Left ventricle myocardium inferior (tissue), 1 donor: ENCODE measurements at places on chromosomes 11 and 22. TPM values are rescaled to one million over a fixed set of nuclear protein-coding genes. Genes with fewer than 3 reads are reported as not detected.

MMP7 gene
- not detected for total RNA-seq

DNA sequence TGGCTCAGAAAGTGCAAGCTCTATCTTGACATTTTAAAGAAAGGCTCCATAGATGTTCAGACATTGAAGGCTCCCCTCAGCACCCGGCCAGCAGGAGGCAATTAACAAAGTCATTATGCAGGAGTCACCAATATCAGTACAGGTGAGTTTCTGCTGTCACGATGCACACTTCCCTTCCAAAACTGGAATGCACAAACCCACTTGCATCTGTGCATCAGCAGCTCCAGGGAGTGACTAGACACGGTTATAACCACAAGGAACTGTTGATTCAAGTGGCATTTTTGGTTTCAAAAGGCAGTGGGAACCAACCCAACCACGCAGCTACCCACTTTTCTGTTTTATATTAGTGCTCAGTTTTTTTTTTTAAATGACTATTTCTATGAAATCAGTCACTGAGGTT lies 293.9 kb upstream of the NARS2 start:
- no peak overlapping the region for H3K4me3 ChIP-seq
- no peaks in the 10 kb centered on the region for H3K36me3 ChIP-seq
- H3K4me1 ChIP-seq = no peaks in the 10 kb centered on the region
- no peak for DNase-seq
- no peak overlapping the region for H3K27ac ChIP-seq

TPCN2 gene
- total RNA-seq = 9.2 TPM

FAM180B gene
- 0.22 TPM for total RNA-seq

GRCh38 chr11:35257281-35257680 lies 118.3 kb downstream of the CD44 start:
- H3K36me3 ChIP-seq = no peaks in the 10 kb centered on the region
- peaks cover 6% of the 10 kb centered on the region for H3K4me1 ChIP-seq
- no peak overlapping the region for H3K4me3 ChIP-seq
- no peak overlapping the region for H3K27ac ChIP-seq
- no peaks in the 10 kb centered on the region for H3K27me3 ChIP-seq

GRCh38 chr11:112878033-112878601 lies 83.1 kb upstream of the NCAM1 start:
- no peak overlapping the region for H3K4me3 ChIP-seq
- DNase-seq = no peak
- H3K36me3 ChIP-seq = no peaks in the 10 kb centered on the region
- H3K27ac ChIP-seq = no peak overlapping the region
- no peaks in the 10 kb centered on the region for H3K27me3 ChIP-seq

GRCh38 chr11:34926831-34927132 lies 10.4 kb downstream of the PDHX start:
- no peak overlapping the region for H3K4me3 ChIP-seq
- H3K27ac ChIP-seq = no peak overlapping the region
- peaks cover 72% of the 10 kb centered on the region for H3K4me1 ChIP-seq

CHRDL2 gene
- 6.5 TPM for total RNA-seq

OR52M1 gene
- total RNA-seq = not detected

- no peak overlapping the region for H3K4me3 ChIP-seq
- DNase-seq = no peak
- no peaks in the 10 kb centered on the region for H3K36me3 ChIP-seq
These were observed 121.1 kb downstream of the NXPE2 start for GRCh38 chr11:114799476-114799875.

GRCh38 chr22:49297286-49297870 lies 530.3 kb downstream of the BRD1 start:
- H3K4me3 ChIP-seq = no peak overlapping the region
- H3K4me1 ChIP-seq = no peaks in the 10 kb centered on the region
- no peaks in the 10 kb centered on the region for H3K36me3 ChIP-seq
- peaks cover 45% of the 10 kb centered on the region for H3K27me3 ChIP-seq

DNA sequence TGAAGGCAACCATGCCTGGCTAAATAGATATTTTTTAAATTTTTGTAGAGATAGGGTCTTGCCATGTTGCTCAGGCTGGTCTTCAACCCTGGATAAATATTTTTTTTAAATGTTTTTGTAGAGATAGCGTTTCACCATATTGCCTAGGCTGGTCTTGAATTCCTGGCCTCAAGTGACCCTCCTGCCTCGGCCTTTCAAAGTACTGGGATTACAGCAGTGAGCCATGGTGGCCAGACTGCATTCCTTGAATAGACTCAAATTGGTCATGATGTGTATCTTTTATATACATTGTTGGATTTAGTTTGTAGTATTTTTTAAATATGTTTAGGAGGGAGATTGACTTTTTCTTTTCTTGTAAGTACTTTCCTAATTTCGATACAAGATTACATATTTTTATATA lies 325.7 kb upstream of the C11orf87 start:
- no peak overlapping the region for H3K27ac ChIP-seq
- H3K27me3 ChIP-seq = no peaks in the 10 kb centered on the region
- no peaks in the 10 kb centered on the region for H3K4me1 ChIP-seq
- no peak for DNase-seq
- no peak overlapping the region for H3K4me3 ChIP-seq

APLNR gene
- total RNA-seq = 8.5 TPM

- H3K4me3 ChIP-seq = no peak overlapping the region
- H3K4me1 ChIP-seq = peaks cover 31% of the 10 kb centered on the region
- H3K27ac ChIP-seq = no peak overlapping the region
- no peak for DNase-seq
- peaks cover 7% of the 10 kb centered on the region for H3K36me3 ChIP-seq
These were observed 3.8 kb upstream of the WNT7B start for GRCh38 chr22:45980761-45981160.

OR52N5 gene
- not detected for total RNA-seq

DNA sequence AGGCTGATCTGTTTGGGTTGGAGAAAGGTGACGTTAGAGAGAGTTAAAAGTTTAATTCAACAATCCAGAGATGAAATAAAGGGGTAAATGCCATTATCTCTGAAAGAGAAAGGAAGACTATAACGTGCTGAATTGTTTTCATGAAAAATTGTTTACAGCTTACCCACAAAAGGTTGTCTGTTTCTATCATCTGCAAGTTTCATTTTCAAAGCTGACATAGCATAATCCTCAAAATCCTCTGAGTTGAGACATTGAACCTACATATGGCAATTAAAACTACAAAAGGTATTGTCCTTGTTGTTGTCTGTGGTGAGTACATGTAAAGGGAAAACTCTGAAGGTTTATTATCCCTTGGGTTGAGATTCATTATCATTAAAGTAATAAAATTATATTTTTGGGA lies 569.9 kb downstream of the LUZP2 start:
- H3K4me1 ChIP-seq = no peaks in the 10 kb centered on the region
- H3K36me3 ChIP-seq = no peaks in the 10 kb centered on the region
- no peak overlapping the region for H3K27ac ChIP-seq
- H3K4me3 ChIP-seq = no peak overlapping the region
- no peaks in the 10 kb centered on the region for H3K27me3 ChIP-seq

DNA sequence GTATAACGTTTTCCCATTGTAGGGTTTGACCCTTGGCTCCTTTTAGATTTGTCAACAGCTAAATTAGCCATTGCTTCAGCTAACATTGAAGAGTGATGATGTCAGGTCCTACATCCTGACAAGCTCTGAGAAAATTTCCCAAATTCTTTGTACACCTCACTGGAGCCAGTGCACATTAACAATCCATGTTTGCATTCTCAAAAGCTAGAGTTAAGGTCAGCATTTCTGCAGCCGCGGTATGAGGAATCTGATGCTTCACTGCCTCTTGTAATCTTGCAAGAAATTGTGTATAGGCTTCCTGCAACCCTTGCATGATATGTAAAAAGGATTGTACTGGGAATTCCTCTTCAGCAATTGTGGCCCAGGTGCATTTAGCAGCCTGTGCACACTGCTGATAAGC lies 33.1 kb upstream of the NCAM1 start:
- H3K4me3 ChIP-seq = no peak overlapping the region
- H3K4me1 ChIP-seq = peaks cover 8% of the 10 kb centered on the region
- no peak for DNase-seq
- no peak overlapping the region for H3K27ac ChIP-seq
- H3K27me3 ChIP-seq = no peaks in the 10 kb centered on the region

ARHGAP8 gene
- total RNA-seq = not detected

DNA sequence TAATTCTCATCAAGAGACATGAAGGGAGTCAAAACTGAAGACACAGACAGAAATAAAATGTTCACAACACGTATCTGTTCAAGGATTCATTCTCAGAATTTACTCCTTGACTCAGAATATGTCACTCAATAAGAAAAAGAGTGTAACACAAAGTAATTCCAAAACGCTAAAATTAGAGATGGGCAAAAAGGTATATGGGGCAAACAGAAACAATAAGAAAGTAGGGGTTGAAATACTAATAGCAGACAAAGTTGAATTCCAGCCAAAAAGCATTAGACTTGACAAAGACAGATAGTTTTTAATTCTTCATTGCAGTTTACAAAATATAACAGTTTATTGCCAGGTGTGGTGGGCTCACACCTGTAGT lies 26.7 kb downstream of the GNB1L start:
- DNase-seq = no peak
- H3K4me1 ChIP-seq = no peaks in the 10 kb centered on the region
- no peaks in the 10 kb centered on the region for H3K27me3 ChIP-seq

DNA sequence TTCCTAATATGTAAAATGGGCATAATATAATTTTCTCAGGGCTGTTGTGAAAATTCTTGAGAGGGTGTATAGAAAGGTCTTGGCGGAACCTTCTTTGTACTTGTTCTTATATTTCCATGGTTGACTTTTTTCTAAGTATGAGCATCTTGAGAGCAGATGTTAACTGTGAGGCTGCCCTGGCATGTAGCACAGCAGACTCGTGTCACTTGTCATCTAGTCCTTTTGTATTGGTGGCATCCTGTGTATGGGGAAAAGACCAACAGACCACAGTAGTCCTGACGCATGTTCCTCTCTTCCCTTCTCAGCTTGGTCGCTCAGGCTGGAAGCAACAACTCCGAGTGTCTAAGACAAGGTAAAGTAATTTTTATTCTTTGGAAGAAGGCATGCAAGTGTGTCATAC lies 153.8 kb upstream of the ZBED5 start:
- H3K27ac ChIP-seq = no peak overlapping the region
- H3K36me3 ChIP-seq = no peaks in the 10 kb centered on the region
- H3K4me1 ChIP-seq = peaks cover 9% of the 10 kb centered on the region
- no peak overlapping the region for H3K4me3 ChIP-seq
- no peaks in the 10 kb centered on the region for H3K27me3 ChIP-seq
- no peak for DNase-seq

GRCh38 chr11:116366980-116367645 lies 405.7 kb downstream of the BUD13 start:
- DNase-seq = no peak
- peaks cover 71% of the 10 kb centered on the region for H3K27me3 ChIP-seq

DNA sequence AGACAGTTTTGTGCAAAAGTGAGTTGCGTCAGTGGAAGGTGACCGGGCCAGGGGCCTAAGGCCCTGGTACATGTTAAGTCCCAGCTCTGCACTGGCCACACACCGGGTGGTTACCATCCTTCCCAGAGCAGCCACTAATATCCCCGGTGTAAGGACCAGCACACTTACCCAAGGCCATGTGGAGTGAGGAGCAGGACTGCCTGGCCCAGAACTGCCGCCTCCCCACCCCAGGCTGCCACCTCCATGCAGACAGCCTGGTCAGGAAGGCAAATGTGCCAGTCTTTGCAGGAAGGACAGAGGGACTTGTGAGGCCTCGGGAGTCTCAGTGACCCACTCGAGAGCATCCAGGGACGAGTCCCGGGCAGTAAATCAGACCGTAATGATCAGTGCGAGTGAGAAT lies 102.9 kb downstream of the MORC2 start:
- H3K36me3 ChIP-seq = no peaks in the 10 kb centered on the region
- no peak for DNase-seq
- no peak overlapping the region for H3K27ac ChIP-seq
- no peak overlapping the region for H3K4me3 ChIP-seq

DNA sequence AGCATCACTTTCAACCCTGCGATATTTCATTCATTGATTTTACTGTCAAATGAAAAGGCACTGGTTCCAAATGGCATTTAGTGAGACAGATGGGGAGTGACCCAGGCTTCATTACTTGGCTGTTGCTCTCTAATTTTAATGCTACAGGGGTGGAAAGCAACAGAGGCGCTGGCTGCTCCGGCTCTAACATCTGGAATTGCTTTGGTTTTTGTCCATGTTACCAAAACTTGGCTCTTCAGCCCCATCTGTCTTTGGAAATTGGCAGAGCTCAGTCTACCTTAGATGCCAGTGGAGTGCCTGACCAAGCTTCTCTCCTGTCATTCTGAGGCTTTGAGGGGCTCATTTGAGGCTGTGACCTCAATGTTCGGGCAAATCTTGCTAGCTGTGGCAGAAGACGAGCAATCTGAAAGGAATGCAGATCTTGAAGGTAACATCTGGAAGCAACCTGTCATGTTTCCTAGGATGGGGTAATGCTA lies 409.5 kb upstream of the SYN3 start:
- no peak for DNase-seq
- no peaks in the 10 kb centered on the region for H3K27me3 ChIP-seq
- peak overlapping the region; percentile 20 for H3K27ac ChIP-seq
- no peak overlapping the region for H3K4me3 ChIP-seq
- peaks cover 49% of the 10 kb centered on the region for H3K4me1 ChIP-seq

- peak; percentile 17 for DNase-seq
- peaks cover 31% of the 10 kb centered on the region for H3K36me3 ChIP-seq
- H3K27ac ChIP-seq = peak overlapping the region; percentile 99
- no peak overlapping the region for H3K4me3 ChIP-seq
- H3K27me3 ChIP-seq = no peaks in the 10 kb centered on the region
- peaks cover 95% of the 10 kb centered on the region for H3K4me1 ChIP-seq
These were observed 4.8 kb downstream of the PIM3 start for GRCh38 chr22:49965091-49966040.

GRCh38 chr11:47469361-47470179 lies 20.6 kb upstream of the RAPSN start:
- peaks cover 49% of the 10 kb centered on the region for H3K4me1 ChIP-seq
- no peak overlapping the region for H3K4me3 ChIP-seq
- peak overlapping the region; percentile 28 for H3K27ac ChIP-seq
- H3K36me3 ChIP-seq = peaks cover 55% of the 10 kb centered on the region
- H3K27me3 ChIP-seq = no peaks in the 10 kb centered on the region
- no peak for DNase-seq

TEX54 gene
- not detected for total RNA-seq

DNA sequence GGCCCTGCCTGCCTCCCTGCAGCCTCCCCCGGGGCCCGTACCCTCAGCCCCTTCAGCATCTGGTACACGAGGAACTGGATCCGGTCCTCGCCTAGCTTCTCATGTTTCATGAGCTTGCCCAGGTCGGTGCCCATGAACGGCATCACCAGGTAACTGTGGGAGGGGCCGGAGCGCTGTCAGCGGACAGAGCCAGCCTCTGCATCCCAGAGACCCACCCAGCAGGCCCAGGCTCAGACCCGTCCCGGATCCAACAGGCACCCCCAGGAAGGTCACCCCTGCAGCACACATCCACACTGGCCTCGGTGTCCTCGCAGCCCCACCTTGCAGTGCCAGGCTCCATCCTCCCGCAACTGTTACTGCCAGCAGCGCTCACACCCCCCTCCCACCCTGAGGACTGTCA lies 4.4 kb downstream of the MAPK12 start:
- H3K4me3 ChIP-seq = no peak overlapping the region
- H3K27ac ChIP-seq = peak overlapping the region; percentile 56
- H3K36me3 ChIP-seq = no peaks in the 10 kb centered on the region
- DNase-seq = no peak
- peaks cover 5% of the 10 kb centered on the region for H3K27me3 ChIP-seq
